Common myeloid progenitor, CD34-positive (primary cell): ENCODE measurements at places on chromosomes 12 and 14.

GRCh38 chr14:71348394-71348793 is 441.1 kb downstream of the PCNX1 start:
- DNase-seq = no peak

DNA sequence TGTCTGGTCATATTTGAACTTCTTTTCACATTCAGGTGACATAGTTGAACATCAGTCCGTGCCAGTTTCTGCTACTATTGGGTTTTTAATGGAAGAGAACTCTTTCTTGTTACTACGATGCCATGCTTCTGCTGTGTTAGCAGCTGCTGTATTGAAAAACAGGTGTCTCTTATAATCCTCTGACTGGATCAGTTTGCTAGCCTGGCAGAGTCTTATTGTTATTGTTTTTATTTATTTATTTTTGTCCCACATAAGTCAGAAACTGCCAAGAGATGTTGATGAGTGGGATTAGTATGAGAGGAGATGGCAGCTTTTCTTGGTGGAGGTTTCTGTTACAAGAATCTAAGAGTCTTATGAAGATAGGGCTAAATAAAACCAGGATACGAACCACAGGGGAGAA is 14.6 kb downstream of the ETV6 start:
- no peak for DNase-seq

GRCh38 chr12:27967551-27968054 is 4.9 kb downstream of the PTHLH start:
- no peak for DNase-seq

DNA sequence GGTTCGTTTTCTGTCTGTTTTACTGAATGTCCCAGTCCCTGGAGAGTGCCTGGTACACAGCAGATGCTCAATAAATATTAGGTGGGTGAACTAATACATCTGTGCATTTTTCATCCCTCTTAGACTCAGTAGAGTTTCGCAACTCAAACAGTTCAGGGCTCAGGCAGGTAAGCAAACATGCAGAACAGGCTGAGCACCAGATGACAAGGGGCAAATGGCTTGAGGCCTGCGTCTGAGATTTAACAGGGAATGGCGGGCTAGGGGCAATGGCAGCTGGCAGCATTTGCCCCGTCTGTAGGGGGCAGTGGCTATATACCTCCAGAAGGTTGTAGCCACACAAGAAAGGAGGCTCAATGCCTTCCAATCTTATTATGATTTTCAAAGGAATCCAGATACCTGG is 8.6 kb upstream of the RAN start:
- no peak for DNase-seq

GRCh38 chr14:65156568-65157366 is 54.5 kb upstream of the MAX start:
- no peak for DNase-seq

DNA sequence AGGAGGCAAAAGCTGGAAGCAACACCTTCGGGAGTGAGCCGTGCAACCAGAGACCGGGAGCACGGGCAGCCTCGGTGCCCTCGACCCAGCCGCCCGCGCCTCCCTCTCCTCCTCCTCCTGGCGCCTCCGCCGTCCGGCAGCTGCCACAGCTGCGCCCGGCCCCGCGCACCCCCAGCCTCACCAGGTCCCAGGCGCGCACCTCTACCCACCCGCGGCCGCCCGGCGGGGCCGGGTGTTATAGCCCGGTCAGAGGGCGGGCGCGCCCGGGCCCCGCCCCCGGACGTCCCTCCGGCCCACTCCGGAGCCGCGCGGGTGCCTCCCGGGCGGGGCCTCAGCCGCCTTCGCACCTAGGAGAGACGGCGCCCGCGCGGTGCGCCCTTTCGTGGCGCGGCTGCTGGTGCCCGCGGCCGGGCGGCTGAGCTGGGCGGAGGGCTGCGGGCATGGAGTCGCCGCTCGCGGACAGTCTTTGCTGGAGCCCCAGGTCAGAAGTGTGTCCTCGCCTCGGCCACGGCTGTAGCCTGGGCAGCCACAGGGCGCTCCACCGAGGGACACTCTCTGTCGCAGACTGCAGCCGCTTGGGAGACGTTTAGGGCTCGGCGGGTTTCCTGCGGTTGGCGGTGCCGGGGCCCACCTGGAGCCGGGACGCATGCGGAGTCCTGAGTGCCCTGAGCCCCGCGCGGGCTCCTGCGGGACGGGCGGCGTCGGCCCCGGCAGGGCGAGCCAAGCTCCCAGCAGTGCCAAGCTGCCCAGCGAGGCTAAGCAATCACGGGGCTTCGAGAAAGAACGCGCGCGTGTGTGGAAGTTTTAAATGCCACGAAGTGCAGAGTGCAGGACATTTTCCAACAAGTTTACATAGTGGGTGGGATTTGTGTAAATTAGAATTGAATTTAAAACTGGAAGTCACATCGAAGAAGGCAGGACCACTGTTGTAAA is at the start of gene CPM:
TSS of gene CPM (minus strand) at position 211 of the 933 bp plus-strand sequence. CDS start 334 bp downstream, outside the sequence.
- DNase-seq = peak; percentile 65

- no peak for DNase-seq
These were observed 20.5 kb downstream of the SLC11A2 start for GRCh38 chr12:51005671-51006070.

DNA sequence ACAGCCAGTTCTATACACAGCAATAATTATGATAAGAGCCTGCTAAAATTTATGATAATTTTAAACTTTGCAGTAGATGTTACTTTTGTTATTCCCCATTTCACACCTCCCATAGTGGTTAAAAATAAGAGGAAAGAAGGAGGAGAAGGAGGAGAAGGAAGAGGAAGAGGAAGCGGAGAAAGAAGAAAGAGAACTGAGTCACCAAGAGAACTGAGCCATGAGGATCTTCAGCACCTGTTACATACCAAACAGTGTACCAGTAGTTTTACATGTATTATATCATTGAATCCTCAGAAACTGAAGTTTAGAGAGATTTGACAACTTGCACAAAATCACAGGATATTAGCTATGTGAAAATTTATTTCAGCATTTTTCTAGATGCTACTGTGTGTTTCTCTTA is 3.9 kb downstream of the CD163 start:
- DNase-seq = no peak
